Stimulated activated naive CD4-positive, alpha-beta T cell treated with Interleukin-2 at 50 U/mL for 16 hours (primary cell): ENCODE measurements at places on chromosomes 16 and 17.
A peak's percentile ranks its signal among the peaks of the same experiment; 100 is the strongest.

DNA sequence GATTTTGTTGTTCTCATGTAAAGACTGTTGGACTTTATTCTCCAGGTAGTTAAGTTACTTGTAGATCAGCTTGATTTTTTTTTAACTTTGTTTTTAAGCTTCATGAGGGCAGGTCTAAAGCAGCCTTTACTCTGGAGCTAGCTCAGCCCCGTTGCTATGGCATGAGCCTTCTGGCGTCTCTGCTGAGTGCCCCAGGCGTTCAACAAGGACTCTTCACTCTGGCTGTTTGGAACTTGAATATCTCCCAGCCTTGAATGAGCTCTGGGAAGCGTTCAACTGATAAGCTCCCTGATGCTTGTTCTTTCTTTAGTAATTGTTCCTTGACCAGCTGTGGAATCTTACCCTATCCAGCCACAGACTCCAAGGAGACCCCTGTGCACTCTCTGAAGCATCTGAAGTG, 82.3 kb downstream of the GNAO1 start:
- no peak for DNase-seq

- DNase-seq: no peak
Observed at GRCh38 chr17:27585153-27585681, 45.8 kb upstream of the LGALS9 start.

GRCh38 chr17:46159686-46160085, 33.5 kb downstream of the KANSL1 start:
- no peak for DNase-seq

- DNase-seq: no peak
Observed at GRCh38 chr17:57669671-57670529, 75.2 kb downstream of the CCDC182 start.

DNA sequence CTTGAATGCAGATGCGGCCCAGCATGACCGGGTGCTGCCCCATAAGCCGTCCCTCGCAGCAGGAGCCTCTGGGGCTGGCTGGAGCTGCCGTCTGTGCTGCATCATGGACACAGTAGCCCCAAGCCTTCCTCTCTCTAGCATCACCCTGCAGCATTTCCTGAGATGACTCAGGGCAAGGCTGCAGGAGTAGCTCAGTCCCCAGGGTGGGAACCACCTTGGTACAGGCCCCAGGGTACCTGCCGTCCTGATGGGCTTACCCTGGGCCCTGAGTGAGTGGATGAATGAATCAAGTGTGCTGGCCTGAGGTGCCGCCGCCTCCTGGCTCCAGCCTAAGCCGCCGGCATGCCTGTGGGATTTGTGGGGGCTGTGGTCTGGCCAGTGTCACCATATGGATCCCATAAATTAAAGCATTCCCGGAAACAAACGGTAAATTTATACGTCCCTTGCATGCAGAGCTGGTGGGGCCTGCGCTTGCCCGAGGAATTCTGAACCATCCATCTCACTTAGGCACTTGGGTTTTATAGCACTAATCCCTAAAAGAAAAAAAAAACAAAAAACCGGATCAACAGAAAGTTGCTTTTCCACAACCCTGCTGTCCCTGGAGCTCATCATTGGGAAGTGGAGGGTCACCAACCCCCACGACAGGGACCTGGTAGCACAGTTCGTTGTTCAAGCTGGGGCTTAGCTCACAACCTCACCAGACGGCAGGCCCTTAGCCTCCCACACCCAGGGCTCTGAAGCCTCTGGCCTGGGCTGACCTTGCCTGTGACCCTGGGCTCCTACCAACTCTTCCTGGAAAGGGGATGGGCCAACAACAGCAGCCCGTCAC, 242.6 kb upstream of the CIBAR2 start:
- no peak for DNase-seq

DNA sequence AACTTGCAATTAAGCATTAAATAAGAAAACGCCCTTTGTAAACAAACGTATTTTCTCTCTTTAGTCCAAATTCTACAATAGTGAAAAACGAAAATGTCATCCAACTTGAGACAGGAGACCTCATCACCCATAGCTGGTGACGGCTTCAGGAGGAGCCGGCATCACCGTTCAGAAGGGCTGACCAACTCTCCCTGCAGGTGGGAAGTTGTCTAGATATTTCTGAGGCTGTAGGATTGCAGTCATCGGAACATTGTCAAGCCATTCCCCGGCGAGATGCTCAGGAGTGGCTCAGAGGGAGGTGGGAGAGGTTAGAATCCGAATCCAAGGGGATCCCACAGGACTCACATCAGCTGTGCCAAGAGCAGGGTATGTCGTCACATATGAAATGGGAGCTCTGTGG, 76.7 kb downstream of the RBFOX3 start:
- no peak for DNase-seq

GRCh38 chr17:61351745-61352407, 47.8 kb upstream of the TBX2 start:
- no peak for DNase-seq

- peak; percentile 52 for DNase-seq
Observed at GRCh38 chr16:85947230-85948137, 48.5 kb downstream of the IRF8 start.
